ENCODE measurements at places on chromosomes 5 and 9. TPM values are rescaled to one million over a fixed set of nuclear protein-coding genes. Genes with fewer than 3 reads are reported as not detected.

DNA sequence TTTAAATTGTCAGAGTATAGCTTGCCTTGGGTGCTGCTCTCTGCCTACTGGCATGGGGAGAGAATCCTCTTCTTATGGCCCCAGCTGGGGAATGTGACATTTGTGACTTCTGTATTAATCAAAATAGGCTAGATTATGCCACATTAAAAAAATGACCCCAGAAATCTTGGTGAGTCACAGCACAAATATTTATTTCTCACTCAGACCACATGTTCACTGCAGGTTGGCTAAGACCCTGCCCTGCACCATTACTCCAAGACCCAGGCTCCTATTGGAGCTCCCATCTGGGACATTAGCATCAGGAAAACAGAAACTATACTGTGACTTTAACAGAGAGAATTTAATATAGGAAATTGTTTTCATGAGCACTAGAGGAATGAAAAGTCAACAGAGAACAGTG is 16.6 kb upstream of the WHRN start:
- DNase-seq: no peak

DNA sequence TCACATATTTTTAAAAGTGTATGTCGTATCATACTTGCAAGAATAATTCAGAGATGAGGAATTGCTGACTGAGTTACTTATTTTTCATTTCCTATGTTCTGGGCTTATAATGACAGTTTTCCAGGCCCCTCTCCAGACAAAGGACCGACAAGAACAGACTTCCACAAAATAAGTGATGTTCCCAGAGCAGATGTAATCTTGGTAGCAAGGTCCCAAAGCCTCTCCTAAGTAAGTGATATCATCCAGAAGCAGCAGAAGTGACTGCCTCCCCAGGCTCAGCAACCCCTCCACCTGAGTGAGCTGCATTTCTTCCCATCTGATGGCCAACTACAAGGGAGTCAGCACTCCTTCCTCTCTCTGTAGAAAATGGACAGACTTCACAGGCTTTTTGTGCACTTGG is 57.1 kb downstream of the SEMA6A start:
- no peak for DNase-seq

GRCh38 chr5:67142816-67143215 is 53.8 kb downstream of the CD180 start:
- no peak for DNase-seq

AQP3 gene
- total RNA-seq: 4.3 TPM

IFNE gene
- total RNA-seq: 1.0 TPM

Measured in thyroid gland (tissue), 4 donors.